ENCODE measurements at places on chromosomes 13 and 19.

DNA sequence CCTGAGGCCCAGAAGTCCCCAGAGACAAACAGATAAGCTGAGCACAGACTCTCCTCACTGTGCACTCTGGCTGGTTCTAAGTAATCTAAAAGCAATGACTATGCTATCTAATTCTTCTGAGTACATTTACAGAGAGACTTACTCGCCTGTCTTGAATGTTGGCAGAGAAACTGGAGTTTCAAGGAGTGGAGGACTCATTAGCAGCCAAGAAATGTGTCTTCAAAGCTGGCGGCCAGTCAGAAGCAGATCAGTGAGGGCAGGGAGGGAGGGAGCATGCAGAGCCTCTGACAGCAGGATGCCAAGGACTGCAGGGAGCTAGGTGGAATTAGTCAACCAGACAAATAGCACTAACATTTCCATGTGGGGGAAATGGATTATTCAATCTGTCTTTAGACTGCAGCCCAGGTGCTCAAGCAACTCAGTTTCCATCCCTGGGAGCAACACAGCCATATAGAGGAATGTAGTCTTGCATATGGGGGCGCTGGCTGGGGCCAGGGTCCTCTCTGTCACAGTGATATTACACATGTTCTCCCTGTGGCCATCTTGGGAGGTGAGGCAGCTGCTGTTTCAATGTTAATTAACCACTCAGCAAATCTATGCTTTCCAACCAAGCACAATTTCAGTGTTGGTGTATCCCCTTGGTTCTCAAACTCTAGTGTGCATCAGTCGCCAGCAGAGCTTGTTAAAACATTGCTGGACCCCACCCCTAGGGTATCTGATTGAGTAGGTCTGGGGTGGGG, 97.9 kb downstream of the CCNA1 start:
- DNase-seq = no peak

DNA sequence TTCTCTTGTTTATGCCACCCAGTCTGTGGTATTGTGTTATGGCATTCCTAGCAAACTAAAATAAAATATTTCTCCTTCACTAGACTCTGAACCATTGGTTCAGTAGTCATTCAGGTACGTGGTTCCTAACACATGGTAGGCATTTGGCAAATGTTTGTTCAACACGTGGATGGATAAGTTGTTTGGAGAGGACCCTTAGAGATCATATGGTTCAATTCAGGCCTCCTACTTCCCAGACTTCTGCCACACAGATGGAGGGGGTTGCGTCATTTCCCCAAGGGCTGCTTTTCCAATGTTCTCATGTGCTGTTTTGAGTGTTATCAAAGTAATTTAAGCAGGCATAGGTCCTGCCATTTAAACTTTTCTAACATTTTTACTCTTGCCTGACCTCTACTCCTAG, 6.7 kb downstream of the CXCL17 start:
- no peak for DNase-seq

GRCh38 chr19:43691755-43692154, 21.8 kb upstream of the PLAUR start:
- DNase-seq = no peak

DNA sequence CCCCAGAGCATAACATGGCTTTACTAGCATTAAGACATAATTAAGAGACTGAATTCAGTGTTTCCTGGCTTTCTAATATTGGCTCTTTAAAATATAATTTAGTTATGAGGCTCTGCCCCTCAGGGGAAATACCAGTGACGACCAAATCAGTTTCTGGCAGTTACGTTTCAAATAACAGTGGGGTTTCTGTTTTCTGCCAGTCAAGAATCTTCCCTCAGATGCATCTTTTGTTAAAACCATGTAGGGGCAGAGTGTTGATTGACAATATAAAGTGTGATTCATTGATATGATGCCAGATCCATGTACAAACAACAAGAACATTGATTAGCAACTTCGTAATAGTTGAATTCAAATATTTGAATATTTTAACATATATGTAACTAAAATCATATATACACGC, 1169.7 kb downstream of the DIAPH3 start:
- DNase-seq = no peak

GRCh38 chr13:113292021-113292862, 4.8 kb upstream of the LAMP1 start:
- peak; percentile 19 for DNase-seq

DNA sequence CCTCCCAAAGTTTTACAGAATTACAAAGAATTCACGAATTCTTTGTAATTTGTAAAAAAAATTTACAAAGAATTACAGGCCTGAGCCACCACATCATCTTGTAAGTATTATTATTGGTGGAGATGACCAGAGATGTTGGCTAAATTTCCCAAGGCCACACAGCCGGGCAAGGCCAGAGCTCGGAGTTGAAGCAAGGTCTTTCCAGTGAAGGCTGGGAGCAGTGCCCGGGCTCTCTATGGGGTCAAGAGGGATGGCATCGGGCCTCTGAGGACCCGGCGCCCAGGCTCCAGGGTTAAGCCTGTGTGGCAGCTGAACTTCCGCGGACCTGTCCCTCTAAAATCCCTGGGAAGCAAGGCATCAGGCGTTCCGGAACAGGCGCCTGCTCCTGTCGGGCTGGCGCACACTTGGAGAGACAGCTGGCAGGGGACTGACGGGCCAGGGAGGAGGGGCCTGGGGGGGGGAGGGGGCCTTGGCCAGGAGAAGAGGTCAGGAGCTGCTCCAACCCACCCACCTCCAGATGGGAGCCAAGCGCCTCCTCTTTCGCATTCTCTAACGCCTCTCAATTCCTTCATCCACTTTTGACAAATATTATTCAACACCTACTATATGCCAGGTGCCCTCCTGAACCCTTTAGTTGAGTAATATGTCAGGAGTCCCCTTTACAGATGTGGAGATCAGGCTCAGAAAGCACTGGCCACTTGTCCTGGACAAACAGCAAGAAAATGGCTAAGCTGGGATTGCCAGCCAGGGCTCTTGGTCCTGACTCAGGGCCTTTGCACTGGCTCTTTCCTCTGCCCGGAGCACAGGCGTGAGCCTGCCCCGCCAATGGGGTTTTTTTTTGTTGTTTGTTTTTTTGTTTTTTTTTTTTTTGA, 36.8 kb upstream of the SEMA6B start:
- DNase-seq = no peak

- no peak for DNase-seq
These were observed 39.5 kb downstream of the SIAH3 start for GRCh38 chr13:45811891-45812694.

DNA sequence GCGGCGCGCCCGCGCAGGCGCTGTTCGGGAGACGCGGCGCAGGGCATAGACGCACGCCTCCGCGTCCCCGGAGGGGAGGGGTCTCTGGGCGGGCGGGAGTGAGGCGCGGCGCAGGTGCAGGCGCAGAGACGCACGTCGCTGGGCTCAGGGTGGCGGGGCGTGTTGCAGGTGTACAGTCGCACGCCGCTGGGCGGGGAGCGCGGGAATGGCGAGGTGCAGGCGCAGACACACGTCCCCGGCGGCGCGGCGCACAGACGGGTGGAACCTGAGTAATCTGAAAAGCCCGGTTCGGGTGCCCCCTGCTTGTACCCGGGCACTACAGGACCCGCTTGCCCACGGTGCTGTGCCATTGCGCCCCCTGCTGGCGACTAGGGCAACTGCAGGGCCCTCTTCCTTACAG, 44.7 kb downstream of the PLPP2 start:
- peak; percentile 47 for DNase-seq

GRCh38 chr13:38394777-38395496, 45.3 kb downstream of the UFM1 start:
- DNase-seq = no peak

- DNase-seq = no peak
These were observed 254.1 kb upstream of the SOX21 start for GRCh38 chr13:94966422-94966955.

Measured in activated naive CD8-positive, alpha-beta T cell treated with anti-CD3 and anti-CD28 coated beads for 36 hours (primary cell).